Mesothelial cell of epicardium (in vitro differentiated cells): ENCODE measurements at places on chromosomes 1 and 21. TPM values are rescaled to one million over a fixed set of nuclear protein-coding genes. Genes with fewer than 3 reads are reported as not detected.

Gene CFAP126
- total RNA-seq, result not detected in 3 replicates

Gene IFI44L
- total RNA-seq, result 86.8 to 105 TPM (median 88.6 TPM) in 3 replicates

Gene ZNF593OS
- total RNA-seq, result not detected in 3 replicates

DNA sequence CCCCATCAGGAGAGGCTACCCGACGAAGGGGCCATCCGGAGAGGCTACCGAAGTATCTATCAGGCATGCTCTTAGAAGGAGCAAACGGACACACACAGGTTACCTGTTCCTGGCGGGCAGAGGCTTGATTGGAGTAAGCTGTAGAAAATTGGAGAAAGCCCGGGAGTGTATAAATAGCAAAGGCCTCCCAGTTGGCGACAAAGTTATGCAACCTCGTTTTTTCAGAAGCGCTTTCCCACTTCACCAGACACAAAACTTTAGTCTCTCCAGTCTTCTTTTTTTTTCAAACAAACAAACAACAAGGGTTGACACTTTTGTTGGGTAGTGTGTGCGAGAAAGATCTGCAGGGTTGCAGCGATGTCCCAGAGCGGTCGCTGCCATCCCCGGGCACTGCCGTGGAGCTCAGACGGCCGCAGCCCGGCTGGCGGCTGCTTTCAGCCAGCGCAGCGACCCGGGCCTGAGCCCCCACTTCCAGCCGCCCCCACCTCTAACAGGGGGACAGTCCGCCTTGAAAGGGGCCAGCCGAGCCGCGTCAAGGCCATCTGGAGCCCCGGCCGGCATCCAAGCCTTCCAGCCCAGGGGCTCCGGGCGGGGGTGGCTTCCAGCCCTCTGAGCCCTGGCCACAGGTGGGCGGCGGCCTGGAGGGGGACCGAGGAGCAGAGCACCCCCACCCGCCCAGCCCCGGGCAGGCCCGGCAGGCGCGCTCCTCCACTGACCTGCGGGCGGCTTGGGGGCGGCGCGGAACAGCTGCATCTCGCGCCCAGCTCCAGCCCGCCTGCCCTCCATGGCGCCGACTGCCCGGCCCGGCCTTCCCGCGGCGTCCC lies 616 bp downstream of the MCOLN3 start:
- H3K27ac ChIP-seq, result no peak overlapping the region
- peak overlapping the region; percentile 61 for H3K4me3 ChIP-seq
- peaks cover 63% of the 10 kb centered on the region for H3K27me3 ChIP-seq
- peaks cover 18% of the 10 kb centered on the region for H3K4me1 ChIP-seq

GRCh38 chr1:228109962-228110488 lies 926 bp upstream of the MRPL55 start:
- peak overlapping the region; percentile 99 for H3K27ac ChIP-seq
- H3K36me3 ChIP-seq, result no peaks in the 10 kb centered on the region
- no peaks in the 10 kb centered on the region for H3K27me3 ChIP-seq
- no peak for DNase-seq
- H3K4me3 ChIP-seq, result peak overlapping the region; percentile 91
- peaks cover 24% of the 10 kb centered on the region for H3K4me1 ChIP-seq

DNA sequence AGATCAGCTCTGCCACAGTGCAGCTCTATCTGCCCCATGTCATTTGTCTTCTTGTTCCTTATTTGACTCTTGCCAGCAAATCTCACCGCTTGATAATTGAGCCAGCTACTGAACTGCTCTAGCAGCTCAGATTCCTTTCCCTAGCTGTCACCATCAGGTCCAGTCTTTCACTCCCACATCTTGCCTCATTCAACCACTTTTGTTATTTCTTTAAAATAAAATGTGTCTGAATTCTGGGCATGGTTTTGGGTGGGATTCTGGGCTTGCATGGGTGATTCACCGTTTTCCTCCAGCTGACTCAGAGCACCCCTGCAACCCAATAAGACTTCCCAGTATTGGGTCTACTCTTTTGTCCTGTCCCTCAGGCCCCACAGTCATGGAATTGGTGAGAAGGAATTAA lies 215.7 kb downstream of the DSCAM start:
- H3K36me3 ChIP-seq, result no peaks in the 10 kb centered on the region
- no peaks in the 10 kb centered on the region for H3K4me1 ChIP-seq
- H3K27me3 ChIP-seq, result peaks cover 6% of the 10 kb centered on the region
- H3K27ac ChIP-seq, result no peak overlapping the region

GRCh38 chr1:46490406-46490655 lies 695 bp downstream of the DMBX1 start:
- H3K36me3 ChIP-seq, result no peaks in the 10 kb centered on the region
- peak overlapping the region; percentile 2 for H3K4me3 ChIP-seq
- peaks cover 98% of the 10 kb centered on the region for H3K27me3 ChIP-seq
- peaks cover 12% of the 10 kb centered on the region for H3K4me1 ChIP-seq

DNA sequence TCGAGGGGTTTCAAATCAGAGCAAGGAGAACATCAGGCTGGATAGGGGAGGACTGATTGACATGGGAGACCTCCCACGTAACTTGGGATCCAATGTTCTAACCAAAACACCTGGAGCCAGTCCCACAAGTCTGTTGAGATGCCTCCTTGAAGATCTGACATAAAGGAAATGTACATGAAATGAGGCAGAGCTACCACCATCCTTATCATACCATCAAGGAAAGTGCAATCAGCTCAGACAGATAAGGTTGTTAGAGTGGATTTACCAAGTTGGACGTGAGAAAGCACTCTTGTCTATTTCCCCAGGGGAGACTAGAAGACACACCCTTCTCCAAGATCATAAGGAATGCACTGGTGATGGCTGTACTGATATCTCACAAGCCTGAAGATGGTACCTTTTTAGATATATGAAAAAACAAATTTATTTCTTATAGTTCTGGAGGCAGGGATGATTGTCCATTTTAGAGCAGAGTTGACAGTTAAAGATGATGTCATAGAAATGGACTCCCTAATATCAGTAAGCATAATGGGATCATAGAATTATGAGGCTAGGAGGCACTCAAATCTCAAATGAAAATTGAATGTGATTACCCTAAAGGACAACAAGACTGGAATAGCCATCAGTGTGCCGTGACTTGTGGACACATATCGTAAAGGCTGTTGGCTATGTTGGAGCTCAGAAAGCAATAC lies 129.1 kb upstream of the RAB4A start:
- H3K36me3 ChIP-seq, result no peaks in the 10 kb centered on the region
- H3K4me1 ChIP-seq, result peaks cover 18% of the 10 kb centered on the region
- DNase-seq, result no peak

- no peak for DNase-seq
- no peaks in the 10 kb centered on the region for H3K36me3 ChIP-seq
- peaks cover 2% of the 10 kb centered on the region for H3K27me3 ChIP-seq
- H3K27ac ChIP-seq, result no peak overlapping the region
- H3K4me3 ChIP-seq, result no peak overlapping the region
- H3K4me1 ChIP-seq, result peaks cover 16% of the 10 kb centered on the region
These were observed 38.9 kb downstream of the S1PR1 start for GRCh38 chr1:101275672-101276071.

GRCh38 chr1:1284221-1285101 lies 4.2 kb downstream of the SCNN1D start:
- H3K4me3 ChIP-seq, result no peak overlapping the region
- no peak for DNase-seq
- no peaks in the 10 kb centered on the region for H3K4me1 ChIP-seq
- no peaks in the 10 kb centered on the region for H3K27me3 ChIP-seq
- no peak overlapping the region for H3K27ac ChIP-seq
- H3K36me3 ChIP-seq, result no peaks in the 10 kb centered on the region

DNA sequence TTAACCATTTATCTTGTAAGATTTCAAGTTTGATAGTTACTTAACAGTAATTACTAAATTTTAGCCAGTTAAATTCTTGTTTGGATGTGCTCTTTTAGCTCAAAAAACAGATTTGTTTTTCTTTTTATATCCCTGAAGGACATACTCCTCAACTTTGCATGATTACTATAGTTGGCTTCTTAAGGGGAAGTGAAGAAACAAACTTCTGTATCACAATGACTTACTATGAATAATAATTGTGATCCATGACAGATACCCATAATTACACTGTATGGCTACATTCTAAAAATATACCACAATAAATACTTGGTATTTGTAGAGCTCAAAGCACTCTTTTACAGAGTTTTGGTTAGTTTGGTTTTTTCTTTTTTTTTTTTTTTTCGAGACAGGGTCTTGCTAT lies 55.8 kb downstream of the IARS2 start:
- H3K4me3 ChIP-seq, result no peak overlapping the region
- H3K4me1 ChIP-seq, result no peaks in the 10 kb centered on the region
- H3K36me3 ChIP-seq, result peaks cover 29% of the 10 kb centered on the region
- DNase-seq, result no peak

- peaks cover 3% of the 10 kb centered on the region for H3K4me1 ChIP-seq
- H3K27me3 ChIP-seq, result peaks cover 6% of the 10 kb centered on the region
- no peak for DNase-seq
- no peak overlapping the region for H3K4me3 ChIP-seq
- no peaks in the 10 kb centered on the region for H3K36me3 ChIP-seq
These were observed 198.3 kb downstream of the DUSP10 start for GRCh38 chr1:221543529-221544120.

DNA sequence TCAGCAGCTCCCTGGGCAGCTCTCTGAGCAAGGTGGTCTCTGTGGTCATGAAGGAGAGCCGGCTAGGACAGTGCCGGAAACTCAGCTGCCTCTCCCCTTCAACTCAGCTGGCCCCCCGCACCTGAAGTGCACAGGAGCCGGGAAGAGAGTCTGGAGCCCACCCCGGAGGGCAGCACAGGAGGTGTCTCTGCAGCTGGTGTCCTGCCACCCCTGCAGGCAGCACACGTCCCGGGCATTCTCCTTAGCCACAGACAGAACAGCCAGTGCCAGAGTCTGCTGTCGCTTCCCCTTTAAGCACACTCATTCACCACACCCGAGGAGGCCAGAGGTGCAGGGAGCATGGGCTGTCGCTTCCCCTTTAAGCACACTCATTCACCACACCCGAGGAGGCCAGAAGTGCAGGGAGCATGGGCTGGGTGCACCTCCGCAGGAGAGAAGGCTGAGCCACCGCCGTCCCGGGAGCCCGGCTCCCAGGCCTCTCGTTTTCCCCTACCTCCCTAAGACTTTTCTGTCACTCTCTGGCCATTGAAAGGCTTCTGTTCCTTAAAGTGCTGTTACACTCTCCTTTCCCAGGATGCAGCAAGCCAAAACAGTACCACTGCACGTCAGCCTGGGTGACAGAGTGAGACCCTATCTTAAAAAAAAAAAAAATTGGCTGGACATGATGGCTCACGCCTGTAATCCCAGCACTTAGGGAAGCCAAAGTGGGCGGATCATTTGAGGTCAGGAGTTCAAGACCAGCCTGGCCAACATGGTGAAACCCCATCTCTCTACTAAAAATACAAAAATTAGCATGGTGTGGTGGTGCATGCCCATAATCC lies 16.9 kb upstream of the SAMD11 start:
- peaks cover 1% of the 10 kb centered on the region for H3K27me3 ChIP-seq
- H3K36me3 ChIP-seq, result peaks cover 4% of the 10 kb centered on the region
- DNase-seq, result no peak
- H3K4me3 ChIP-seq, result peak overlapping the region; percentile 78
- H3K27ac ChIP-seq, result no peak overlapping the region

- no peaks in the 10 kb centered on the region for H3K36me3 ChIP-seq
- H3K4me1 ChIP-seq, result no peaks in the 10 kb centered on the region
- no peak overlapping the region for H3K4me3 ChIP-seq
- DNase-seq, result no peak
- peaks cover 8% of the 10 kb centered on the region for H3K27me3 ChIP-seq
- H3K27ac ChIP-seq, result no peak overlapping the region
These were observed 69.5 kb upstream of the KCND3 start for GRCh38 chr1:112058815-112059450.

GRCh38 chr1:75672528-75673393 lies 51.7 kb upstream of the ACADM start:
- H3K4me1 ChIP-seq, result peaks cover 18% of the 10 kb centered on the region
- H3K36me3 ChIP-seq, result no peaks in the 10 kb centered on the region
- H3K27me3 ChIP-seq, result no peaks in the 10 kb centered on the region
- no peak for DNase-seq

GRCh38 chr1:230072866-230073265 lies 5.8 kb downstream of the GALNT2 start:
- peaks cover 6% of the 10 kb centered on the region for H3K27me3 ChIP-seq
- DNase-seq, result no peak
- peaks cover 14% of the 10 kb centered on the region for H3K4me1 ChIP-seq
- H3K36me3 ChIP-seq, result peaks cover 4% of the 10 kb centered on the region
- no peak overlapping the region for H3K27ac ChIP-seq

- peaks cover 17% of the 10 kb centered on the region for H3K4me1 ChIP-seq
- peaks cover 10% of the 10 kb centered on the region for H3K27me3 ChIP-seq
- no peak for DNase-seq
- no peak overlapping the region for H3K27ac ChIP-seq
These were observed 3.6 kb upstream of the GNB1 start for GRCh38 chr1:1894354-1895059.

DNA sequence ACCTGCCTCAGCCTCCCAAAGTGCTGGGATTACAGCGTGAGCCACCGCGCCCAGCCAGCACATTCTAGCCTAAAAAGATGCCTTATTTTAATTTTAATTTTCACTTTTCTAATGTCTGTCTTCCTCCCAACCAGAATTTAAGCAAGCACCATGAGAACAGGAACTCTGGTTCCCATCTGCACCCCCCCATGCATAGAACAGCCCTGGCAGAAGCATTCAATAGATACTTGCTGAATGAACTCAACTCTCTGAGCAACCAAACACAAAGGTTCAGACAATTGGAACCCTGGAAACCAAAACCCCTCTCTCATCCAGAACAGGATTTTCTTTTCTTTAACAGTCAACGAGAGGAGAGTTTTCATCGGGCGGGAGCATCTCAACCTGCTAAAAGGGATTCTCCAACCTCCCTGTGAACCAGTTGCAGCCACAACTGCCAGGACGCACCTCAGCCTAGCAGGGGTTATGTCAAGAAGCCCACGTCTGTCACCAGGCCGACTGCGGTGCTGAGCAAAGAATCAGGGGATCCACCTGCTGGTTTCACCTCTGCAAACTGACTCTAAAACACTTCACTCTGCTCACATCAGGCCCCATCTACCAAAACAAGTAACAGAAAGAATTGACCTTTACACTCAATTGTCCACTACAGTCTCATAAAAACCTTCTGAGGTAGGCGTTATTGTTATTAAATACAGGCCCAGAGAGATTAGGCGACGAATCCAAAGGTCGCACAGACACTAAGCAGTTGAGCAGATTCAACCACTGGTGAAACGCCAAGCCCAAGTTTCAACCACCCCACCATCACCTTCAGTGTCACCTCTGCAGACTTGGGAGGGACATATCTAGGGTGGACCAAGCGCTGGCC lies 1.7 kb downstream of the KIAA2013 start:
- H3K36me3 ChIP-seq, result peaks cover 18% of the 10 kb centered on the region
- H3K4me3 ChIP-seq, result peak overlapping the region; percentile 73
- H3K27ac ChIP-seq, result peak overlapping the region; percentile 86
- no peak for DNase-seq
- H3K4me1 ChIP-seq, result peaks cover 29% of the 10 kb centered on the region
- H3K27me3 ChIP-seq, result no peaks in the 10 kb centered on the region
